ENCODE measurements at places on chromosomes 4 and X.

- DNase-seq: no peak
These were observed 136.4 kb upstream of the NDST4 start for GRCh38 chr4:115249808-115250207.

DNA sequence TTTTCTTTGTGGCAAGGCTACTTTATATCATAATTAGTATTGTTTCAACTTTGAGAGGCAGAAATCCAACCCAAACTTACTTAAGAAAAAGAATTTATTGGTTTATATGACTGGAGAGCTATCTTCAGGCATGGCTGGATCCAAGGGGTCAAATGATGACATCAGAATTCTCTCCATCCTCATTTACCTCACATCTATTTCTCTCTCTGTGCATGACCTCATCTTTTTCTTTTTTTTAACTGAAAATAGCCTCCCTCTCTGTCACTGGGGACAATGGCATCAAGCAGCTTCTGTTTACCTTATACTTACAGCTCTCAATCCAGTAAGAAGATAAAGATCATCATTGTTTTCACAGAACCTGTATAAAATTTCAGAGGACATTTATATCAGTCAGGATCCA is 12.0 kb upstream of the EXOC1L start:
- no peak for DNase-seq

DNA sequence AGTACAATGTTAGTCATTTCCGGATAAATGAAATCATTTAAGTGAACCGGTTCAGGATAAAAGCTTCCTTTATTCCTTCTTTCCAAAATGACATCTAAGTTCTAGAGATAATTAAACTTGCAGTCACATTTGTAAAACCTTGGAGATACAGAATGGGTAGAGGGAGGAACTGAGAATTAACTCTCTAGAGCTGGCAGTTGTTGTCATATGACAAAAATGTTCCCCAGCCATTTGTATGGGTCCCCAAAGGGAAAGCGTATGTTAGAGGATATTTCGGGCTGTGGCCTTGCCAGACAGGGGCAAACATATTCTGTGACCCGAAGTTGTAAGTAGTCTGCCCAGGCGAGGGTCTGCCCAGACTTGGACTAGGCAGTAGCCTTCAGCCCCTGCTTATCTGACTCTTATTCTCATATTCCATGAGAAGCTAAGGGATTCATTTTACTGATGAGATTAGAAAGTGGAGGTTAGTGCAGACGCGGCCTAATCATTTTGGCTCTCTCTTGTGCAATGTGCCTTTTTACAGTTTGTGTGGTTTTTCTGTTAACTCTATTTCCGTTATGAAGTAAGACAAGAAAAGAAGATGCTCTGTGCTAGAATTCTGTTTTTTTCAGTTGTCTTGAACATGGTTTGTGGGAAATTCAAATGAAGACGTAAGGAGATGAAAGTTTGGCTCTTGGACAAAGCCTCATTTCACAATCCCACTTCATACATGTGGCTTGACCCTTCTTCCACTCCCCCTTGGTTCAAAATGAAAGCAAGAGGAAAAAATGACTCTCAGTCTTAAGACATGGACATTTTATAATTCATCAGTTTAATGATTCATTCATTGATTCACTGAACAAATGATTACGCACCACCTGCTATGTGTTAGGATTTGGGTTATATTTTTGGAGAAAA is 2394.2 kb upstream of the AGA start:
- peak; percentile 31 for DNase-seq

DNA sequence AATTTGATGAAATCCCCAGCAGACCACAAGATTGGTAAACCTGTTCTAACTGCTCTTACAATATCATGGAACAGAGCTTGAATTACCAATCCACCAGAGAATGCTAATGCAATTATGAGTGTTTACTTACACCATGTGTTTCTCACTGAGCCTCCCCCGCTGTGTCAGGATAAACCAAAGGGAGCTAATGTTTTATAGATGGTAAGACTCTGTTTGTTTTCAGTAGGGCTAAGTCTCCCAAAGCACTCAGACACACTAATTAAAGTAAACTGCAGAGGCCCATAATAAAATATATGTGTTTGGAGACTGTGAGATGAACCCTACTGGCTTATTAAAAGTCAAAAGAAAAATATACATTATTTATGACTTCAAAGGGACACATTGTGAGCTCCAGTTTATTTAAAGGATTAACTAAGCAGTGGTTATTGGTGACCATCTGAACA is 261.7 kb upstream of the FAM241A start:
- no peak for DNase-seq

- no peak for DNase-seq
These were observed 358.9 kb downstream of the GPAT3 start for GRCh38 chr4:83894831-83895230.

GRCh38 chrX:139086246-139086645 is 374.7 kb upstream of the FGF13 start:
- DNase-seq: no peak

- no peak for DNase-seq
These were observed at the start of gene NKX6-1 for GRCh38 chr4:84498935-84499623. Gene NKX6-1, minus strand, starts transcription at chr4:84499292. Its CDS starts 1,064 bp downstream, at chr4:84498228.

- DNase-seq: no peak
These were observed 14.0 kb upstream of the HSFX1 start for GRCh38 chrX:149759824-149760223.

- DNase-seq: no peak
These were observed 14.6 kb upstream of the HNRNPD start for GRCh38 chr4:82388405-82388804.

GRCh38 chr4:114509340-114509739 is 89.3 kb upstream of the UGT8 start:
- DNase-seq: no peak

- no peak for DNase-seq
These were observed 21.2 kb downstream of the TMEM255A start for GRCh38 chrX:120290107-120290506.

GRCh38 chr4:101010987-101011386 is 336.3 kb downstream of the PPP3CA start:
- DNase-seq: no peak

- no peak for DNase-seq
These were observed 252.9 kb upstream of the GRID2 start for GRCh38 chr4:92050875-92051274.

GRCh38 chr4:151460434-151460833 is 51.5 kb downstream of the FHIP1A start:
- DNase-seq: no peak

GRCh38 chrX:101452056-101452455 is 33.2 kb upstream of the ARMCX4 start:
- no peak for DNase-seq

DNA sequence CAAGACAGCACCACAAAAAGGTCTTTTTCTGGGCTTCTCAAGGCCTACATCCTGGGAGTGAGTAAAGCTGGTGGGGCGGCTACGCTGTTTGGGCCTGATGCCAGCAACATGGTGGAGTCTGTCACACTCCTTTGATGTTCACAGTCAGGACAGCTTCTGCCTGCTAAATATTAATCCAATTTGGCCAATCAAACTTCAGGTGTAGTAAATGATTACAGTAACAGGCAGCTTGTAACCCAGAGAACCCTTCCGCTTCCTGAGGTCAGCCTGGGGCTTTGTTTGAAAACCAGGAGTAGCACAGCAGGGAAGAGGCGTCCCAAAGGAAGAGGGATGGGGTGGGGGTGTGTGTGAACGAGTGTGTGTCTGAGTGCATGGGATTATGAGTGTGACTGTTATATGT is 220.4 kb downstream of the MAML3 start:
- DNase-seq: no peak

- no peak for DNase-seq
These were observed 100.9 kb downstream of the LIMCH1 start for GRCh38 chr4:41638866-41639265.

GRCh38 chr4:146916479-146917076 is 29.1 kb downstream of the TTC29 start:
- peak; percentile 8 for DNase-seq

DNA sequence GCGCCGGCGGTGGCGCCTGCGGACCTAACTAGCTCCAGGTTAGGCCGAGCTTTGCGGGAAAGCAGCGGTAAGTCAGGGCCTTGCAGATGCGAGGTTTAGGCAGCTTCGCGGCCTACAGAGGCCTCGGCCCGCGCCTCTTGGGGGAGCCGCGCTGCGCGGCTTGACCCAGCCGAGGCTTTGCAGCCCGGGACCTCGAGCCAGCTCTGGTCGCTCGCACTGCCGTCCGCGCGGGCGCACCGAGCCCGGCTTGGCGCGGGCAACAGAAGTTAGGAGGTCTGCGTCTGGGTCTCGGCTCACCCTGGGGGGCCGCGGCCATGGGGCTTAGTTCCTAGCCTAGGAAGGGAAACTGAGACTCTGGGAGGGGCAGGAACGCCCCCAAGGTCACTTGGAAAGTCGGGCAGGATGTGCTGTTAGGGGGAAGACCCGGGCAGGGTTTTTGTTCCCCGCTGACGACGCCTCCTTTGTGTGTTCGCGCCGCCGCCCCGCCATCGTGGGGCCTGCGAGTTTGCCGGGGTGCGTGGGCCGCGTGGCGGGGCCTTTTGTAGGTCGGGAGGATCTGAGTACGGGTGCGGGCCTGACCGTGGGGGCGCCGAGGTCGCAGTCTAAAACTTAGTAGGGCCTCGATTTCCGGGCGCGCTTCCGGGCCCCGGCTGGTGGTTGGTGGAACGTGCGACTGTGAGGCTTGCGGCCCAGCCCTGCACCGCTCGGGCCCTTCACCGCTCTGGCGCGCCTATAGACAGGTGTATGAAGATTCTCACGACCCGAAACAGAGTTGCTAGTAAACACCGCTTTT is 482 bp downstream of the RNF4 start:
- peak; percentile 78 for DNase-seq

DNA sequence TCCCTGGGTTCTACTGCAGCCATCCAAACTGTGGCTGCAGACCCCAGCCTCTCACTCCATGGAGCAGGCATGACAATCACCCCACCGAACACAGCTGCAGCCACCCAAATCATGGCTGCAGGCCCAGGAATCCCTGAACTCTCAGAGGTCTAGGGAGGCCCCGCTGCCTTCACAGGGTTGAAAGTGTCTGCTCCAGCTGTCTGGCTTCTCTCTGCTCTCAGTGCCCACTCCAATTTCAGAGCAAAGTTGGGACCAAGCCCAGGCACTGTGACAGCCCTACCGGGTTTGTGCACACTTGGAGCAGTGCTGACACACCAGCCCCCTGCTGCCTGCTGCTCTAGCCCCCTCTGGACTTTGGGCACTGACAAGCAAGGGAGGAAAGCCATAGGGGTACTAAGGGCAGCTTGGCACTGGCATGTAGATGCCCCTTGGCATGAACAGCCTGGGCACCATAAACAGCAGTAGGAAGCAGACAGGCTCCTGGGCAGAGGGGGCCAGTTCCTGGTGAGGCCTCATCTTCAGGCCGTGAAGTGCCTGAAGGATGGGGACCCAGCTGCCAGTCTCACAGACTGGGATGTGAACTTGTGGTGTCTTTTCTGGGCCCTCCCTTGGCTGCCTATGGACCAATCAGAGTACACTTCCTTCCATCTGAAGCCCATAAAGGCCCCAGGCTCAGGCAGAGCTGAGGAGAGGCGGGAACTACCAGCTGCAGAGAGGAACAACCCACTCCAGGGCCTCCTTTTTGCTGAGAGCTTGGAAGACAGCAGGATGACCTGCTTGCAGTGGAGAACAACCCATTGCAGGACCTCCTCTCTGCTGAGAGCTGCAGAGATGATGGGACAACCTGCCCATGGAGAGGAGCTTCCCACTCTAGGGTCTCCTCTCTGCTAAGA is 68.8 kb downstream of the TECRL start:
- no peak for DNase-seq

- DNase-seq: no peak
These were observed 31.9 kb downstream of the FAT4 start for GRCh38 chr4:125346616-125347015.

- peak; percentile 73 for DNase-seq
These were observed 32.6 kb downstream of the DOCK11 start for GRCh38 chrX:118528071-118528737.

DNA sequence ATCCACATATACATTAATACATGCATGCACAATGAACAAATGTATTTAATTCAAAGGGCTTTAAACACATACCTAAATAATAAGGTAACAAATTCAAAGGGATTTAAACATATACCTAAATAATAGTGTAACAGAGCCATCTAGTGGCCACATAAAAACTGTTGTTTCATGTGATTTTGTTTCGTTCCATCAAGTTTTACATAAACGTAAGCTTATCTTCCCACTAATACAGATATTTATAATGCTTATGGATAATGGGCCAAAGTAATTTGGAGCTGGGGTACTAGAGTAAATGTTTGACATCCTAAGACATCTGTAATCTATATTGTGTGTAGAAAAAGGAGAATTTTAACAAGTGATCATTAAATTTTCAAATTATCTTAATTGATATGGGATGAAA is 82.3 kb downstream of the PRSS12 start:
- DNase-seq: no peak

DNA sequence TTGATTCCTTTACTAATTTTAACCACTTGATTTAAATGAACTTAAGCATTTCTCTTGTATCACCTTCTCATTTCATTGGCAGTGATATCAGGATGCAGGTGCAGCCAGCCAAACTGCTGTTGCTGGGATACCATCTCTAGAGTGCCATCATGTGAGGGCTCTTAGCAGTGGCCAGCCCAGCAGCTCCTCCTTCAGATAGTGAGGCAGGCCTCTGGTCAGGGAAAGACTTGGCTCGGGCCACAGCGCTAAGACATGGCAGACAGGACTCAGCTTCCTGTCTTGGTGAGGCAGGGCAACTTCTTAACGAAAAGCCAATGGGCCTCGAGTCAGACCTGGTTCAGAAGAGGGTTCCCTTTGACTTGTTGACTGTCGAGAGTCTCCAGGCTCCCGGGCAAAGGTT is 50.0 kb downstream of the NOP14 start:
- DNase-seq: no peak

GRCh38 chr4:159141193-159141592 is 38.3 kb downstream of the RAPGEF2 start:
- no peak for DNase-seq
